ENCODE measurements at places on chromosomes 1 and 21.

DNA sequence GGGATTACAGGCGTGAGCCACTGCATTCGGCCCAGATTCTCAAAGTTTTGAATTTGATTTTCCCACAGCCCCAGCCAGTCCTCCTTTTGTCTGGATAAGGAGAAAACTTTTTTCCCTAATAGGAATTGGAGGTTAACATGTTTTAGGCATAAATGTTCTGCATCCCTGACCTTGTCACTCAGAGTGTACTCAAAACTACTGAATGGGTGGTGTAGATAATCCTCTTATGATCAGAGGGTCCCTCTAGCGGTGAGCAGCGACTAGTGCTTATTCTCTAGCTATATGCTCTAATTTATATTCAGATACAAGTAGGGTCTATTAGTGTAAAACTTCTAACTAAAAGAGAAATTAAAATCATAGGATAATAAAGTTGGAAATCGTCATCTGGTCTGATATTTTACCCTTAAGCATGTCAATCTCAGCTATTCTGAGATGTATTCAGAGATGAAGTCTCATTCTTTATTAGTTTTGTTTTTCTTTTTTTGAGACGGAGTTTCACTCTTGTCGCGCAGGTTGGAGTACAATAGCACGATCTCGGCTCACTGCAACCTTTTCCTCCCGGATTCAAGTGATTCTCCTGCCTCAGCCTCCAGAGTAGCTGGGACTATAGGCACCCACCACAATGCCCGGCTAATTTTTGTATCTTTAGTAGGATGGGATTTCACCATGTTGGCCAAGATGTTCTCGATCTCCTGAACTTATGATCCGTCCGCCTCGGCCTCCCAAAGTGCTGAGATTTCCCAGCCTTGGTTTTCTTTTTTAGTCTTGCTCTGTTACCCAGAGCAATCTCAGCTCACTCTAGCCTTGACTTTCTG, 2.7 kb upstream of the PSMD4 start:
- peak; percentile 80 for DNase-seq

DNA sequence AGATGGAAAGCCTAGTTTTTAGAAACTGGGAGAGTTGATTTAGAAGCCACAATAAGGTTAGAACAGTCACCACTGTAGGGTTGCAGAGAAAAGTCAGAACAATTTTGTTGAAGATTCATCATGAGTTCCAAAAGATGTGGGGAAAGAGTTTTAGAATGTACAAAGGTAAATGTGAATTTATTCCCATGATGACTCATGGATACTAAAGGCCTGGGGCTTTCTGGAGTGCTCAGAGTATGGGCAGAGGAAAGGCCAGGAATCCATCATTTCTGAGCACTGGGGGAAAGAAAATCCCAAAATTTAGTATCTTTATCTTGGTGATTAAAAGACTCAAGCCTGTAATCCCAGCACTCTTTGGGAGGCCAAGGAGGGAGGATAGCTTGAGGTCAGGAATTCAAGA, 17.8 kb downstream of the YBX1 start:
- no peak for DNase-seq

GRCh38 chr1:212037900-212038299, 2.4 kb downstream of the DTL start:
- DNase-seq, result peak; percentile 9

DNA sequence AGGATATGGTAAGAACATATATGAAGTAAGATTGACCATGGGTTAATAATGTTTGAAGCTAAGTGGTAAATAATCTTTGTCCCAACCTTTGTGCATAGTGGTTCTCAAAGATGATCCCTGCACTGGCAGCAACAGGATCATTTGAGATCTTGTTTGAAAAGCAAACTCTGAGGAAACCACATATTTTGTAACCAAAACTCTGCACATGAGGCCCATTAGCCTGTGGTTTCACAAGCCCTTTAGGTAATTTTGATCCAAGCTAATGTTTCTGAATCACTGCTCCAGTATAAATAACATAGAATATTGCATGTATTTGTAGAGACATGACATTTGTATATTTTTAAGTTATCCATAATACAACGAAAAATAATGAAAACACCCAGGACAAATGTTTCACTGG, 147.9 kb upstream of the RGS18 start:
- DNase-seq, result no peak

DNA sequence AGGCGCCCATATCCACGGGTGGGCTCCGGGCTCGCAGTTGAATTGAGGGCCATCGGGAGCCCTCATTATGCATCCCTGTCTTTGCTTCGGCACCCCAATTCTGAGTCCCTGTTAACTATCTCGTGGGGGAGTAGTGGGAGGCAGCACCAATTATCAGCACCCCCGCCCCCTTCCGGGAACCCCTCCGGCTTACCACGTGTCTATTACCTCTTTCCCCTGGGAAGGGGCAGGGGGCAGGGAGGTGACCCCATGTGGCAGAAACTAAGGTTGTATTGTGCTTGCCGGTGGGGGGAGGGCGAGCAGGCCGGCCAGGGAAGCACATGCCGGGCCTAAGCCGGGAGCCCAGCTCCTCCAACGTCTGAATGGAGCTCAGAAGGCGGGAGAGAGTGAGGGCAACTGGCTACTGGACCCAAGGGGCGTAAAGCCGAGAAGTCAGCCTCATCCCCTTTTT, 1.0 kb downstream of the LIN28A start:
- no peak for DNase-seq

GRCh38 chr1:116971965-116972673, 29.4 kb upstream of the CD101 start:
- DNase-seq, result no peak

DNA sequence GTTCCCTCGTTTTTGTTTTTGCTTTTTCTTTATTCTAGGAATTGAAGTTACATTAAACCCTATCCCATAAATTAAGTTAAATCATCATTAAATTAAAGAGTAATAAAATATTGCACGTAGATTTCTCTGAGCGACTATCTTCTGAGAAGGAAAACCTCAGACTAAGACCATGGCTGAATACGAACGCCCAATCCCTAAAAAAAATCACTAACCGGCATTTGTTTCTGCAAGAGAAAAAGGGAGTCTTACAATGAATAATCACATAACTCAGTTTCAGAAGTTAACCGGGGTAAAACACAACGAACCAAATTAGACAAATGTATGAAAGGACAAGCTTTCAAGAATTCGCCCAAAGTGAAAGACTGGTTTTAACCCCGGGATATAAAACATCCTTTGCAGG, 1.3 kb downstream of the PIK3R3 start:
- DNase-seq, result no peak

DNA sequence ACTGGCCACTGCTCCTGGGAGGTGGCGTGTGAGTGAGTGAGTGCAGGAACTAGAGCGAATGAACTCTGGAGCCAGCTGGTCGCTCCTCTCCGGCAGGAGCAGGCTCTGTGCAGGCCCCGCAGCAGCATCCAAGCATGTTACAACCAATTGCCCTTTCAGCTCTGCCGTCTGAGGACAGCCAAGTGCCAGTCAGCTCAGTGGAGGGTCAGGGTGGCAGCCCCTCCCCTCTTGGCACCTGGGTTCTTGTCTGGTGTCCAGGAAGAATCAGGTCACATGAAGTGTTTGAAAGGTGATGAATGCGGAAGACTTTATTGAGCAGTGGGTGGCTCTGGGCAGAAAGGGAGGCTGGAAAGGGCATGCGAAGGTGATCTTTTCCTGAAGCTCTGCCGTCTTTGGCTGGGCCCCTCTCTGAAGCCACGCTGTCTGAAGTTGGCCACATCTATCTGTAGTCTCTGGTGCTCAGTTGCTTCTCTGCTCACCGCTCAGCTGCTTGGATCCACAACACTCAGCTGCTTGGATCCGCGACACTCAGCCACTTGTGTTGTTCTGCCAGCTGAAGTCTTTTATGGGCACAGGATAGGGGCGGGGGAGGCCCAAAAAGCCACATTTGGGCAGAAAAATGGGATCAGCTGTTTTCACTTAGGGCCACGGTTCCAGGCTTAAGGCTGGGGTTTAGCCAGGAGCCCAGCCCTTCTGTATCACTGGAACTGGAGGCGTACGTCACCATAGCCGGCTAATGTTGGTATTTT, 139.8 kb downstream of the ADSS2 start:
- DNase-seq, result no peak

DNA sequence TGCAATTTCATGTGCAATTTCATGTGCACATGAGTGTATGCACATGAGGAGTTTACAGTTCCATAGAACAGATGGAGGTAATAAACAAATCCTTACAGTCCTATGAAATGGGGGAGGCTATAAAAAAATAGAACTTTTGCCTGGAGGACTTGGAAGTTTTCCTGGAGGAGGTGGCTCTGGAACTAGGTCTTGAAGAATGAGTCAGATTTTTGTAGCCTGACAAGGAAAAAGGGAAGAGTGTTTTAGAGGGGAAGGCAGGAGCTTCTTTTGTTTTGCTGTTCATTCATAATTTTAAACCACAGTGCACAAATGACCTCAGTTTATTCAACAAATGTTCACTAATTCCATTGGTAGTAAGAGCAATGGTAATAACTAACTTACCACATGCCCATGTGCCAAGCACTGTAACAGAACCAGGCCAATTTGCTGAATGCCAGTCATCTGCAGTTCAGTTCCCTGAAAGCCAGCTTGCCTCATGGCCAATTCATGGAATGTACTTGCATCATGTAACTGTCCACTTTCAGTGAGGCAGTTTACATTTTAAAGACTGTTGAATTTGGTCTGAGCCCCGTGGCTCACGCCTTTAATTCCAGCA, 2.7 kb downstream of the DIO1 start:
- peak; percentile 72 for DNase-seq

GRCh38 chr1:183417772-183418491, at the start of gene NMNAT2:
Gene NMNAT2 (minus strand): TSS chr1:183418380. CDS start chr1:183418267, 113 bp downstream.
- DNase-seq, result no peak

DNA sequence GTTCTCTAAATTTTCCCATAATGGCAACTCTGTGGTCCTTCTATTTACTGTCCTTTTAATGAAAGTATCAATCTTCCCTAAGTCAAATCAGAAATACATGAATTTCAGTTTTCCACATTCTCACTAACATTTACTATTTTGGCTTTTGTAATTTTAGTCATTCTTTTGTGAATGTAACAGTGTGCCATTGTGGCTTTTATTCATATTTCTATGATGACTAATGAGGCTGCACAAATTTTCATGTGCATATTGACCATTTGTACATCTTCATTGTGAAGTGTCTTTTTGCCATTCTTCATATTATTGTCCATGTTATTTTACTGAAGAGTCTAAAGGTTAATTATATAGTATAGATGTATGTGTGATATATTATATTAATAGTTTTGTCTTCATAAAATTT, 431.0 kb upstream of the BRINP3 start:
- no peak for DNase-seq

DNA sequence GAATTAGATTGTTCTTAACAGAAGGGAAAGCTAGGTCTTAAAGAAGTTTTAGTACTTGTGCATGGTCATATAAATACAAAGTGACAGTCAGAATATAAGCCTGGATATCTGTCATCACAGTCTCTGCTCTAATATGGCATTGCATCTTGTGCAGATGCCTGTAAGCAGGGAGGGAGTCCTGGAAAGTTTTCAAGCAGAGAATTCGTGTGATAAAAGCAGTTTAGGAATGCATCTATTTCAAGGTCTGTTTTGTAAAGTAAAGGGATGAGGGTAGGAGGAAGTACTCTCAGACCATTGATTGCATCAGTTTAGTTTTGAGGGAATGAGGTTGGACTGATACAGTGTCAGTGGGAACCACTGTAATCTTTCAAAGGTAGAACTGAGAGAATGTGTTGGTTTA, 30.6 kb downstream of the IARS2 start:
- peak; percentile 48 for DNase-seq

DNA sequence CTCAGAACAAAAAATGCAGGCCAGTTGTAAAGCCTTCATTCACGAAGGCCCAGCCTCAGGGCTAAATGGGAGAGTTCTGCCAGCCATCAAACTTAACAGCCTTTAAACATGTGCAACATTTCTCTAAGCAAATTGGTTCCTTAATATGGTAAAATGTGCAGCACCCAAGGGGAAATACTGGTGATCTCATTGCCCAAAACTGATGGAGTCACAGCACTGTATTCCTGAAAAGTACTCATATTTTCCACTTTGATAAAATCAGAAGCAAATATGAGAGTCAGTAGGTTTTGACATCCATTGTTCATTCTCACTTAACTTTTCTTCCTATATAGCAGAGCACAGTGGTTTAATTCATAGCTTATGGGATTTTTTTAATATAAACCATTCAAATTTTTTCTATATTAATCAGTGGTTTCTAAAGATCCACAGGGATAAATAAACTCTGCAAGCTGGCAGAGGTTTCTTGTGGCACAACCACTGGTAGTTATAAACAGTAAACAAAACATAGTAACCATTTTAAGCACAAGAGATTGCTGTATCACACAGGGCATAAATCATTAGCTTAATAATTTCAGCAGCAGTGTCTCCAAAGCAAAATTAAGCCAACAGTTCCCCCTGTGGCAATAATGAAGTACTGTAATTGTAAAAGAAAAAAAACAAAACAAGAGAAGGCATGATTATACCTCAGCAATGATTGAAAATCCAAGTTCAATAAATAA, 106.9 kb upstream of the LYPLAL1 start:
- no peak for DNase-seq

- DNase-seq, result no peak
These were observed at the start of gene TMEM79 for GRCh38 chr1:156284112-156284511. Gene TMEM79 (plus strand): TSS chr1:156284325. CDS start chr1:156285227, 902 bp downstream.

DNA sequence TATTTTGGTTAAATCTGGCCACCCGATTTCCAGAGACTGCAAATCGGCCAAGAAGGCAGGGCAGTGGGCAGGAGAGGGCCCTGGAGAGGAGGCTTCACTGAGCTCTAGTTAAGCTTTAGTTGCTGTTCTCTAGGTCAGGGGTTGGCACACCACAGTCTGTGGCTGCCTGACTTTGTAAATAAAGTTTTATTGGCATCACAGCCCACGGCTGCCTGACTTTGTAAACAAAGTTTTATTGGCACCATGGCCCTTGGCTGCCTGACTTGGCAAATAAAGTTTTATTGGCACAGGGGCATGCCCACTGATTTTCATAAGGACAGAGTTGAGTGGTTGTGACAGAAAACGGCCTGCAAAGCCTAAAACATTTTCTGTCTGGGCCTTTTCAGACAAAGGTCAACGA, 19.7 kb downstream of the AJAP1 start:
- DNase-seq, result no peak

GRCh38 chr1:65911679-65912078, 119.0 kb downstream of the PDE4B start:
- no peak for DNase-seq

DNA sequence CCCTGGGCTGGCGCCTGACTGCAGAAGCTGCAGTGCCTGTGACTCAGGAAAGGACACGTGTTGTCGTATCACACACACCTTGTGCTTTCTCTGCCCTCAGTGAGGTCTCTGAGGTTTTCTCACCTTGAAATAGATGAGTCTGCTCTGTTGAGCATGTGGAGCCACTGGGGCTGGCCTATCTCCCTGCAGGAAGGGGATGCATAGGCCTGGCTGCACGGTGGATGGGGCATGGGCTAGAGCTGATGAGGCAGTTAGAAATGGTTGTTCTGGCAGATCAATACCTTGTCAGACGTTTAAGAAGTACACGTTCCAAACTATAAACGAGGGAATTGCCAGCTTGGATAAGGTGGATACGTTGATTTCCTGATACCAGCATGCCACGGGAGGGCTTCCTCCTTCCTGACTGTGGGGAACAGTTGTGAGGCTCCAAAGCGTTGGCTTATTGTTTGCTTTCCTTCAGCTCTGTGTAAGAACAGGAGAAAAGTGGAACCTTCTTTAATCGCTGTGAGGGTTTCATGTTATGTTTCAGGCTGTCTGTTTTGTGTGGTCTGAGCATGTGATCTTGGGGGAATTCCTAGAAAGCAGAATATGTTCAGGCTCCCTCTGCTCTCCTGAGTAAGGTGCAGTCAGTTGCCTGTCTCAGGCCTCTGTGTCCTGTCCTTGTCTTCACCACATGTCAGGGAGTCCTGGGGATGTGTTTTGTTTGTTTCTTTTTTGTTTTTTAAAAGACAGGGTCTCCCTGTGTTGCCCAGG, 44.8 kb downstream of the PCNT start:
- DNase-seq, result peak; percentile 71

Data from MV-4-11 (cell line).